ENCODE measurements at places on chromosomes 7 and 10.
A peak's percentile ranks its signal among the peaks of the same experiment; 100 is the strongest.

GRCh38 chr10:112132435-112132834 is 51.1 kb downstream of the GPAM start:
- no peak for DNase-seq

GRCh38 chr10:17460756-17461155 is 6.4 kb upstream of the ST8SIA6 start:
- DNase-seq: no peak

GRCh38 chr7:81925530-81925929 is 155.7 kb upstream of the HGF start:
- no peak for DNase-seq

DNA sequence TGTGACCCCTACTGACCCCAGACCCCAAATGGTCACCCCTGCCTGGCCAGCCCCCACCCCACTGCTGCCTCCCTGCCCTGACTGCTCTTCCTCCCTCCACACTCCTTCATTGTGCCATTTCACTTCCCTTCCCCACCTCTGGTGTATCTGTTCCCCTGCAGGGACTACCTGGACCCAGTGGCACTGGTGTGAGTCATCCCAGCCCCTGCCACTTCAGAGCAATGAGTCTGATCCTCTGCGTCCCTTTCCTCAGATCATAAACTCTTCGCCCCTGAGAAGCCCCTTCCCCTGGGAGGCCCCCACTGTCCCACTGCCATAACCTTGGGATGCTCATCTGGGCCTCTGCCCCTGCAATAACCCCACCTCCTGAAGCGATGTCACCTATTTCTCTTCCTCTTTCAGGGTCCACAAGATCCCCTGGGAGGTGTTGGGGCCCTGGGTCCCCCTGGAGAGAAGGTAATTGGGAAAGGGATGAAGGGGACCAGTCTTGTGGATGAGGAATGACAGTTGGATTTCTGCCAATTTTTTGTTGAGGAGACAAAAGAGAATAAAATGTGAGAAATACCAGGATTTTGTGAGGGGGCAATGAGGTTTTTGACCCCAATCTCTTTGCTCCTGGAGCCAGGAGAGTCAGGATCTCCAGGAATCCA is 19.1 kb upstream of the VOPP1 start:
- DNase-seq: no peak

- DNase-seq: no peak
Observed at GRCh38 chr7:132002343-132002968, 446.0 kb upstream of the PODXL start.

GRCh38 chr10:78013564-78013963 is 15.8 kb downstream of the POLR3A start:
- no peak for DNase-seq

GRCh38 chr7:64685741-64686140 is 19.8 kb downstream of the ZNF107 start:
- no peak for DNase-seq

GRCh38 chr10:59674215-59674836 is 35.3 kb downstream of the SLC16A9 start:
- DNase-seq: no peak

DNA sequence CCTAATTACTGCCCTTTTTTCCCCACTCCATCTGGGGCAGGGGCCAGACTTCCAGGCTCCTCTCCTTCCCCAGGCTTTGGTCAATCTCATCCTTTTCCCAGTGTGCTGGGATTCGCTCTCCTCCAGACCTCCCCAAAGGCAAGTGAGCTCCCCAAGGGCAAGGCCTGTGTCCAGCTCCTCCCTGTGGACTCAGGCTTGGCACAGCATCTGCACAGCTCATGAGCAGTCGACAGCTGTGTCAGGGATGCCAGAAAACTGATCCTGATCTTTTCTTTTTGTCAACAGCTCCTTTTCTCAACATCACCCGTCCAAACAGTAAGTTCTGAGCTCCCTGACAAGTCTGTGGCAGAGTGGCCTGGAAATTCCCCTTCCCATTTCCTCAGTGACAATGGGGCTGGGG is 67.1 kb downstream of the C10orf120 start:
- peak; percentile 11 for DNase-seq

- DNase-seq: no peak
Observed at GRCh38 chr10:103580011-103580410, 86.5 kb downstream of the NEURL1 start.

GRCh38 chr10:74681917-74682627 is 144.3 kb upstream of the KAT6B start:
- no peak for DNase-seq

- DNase-seq: peak; percentile 75
Observed at GRCh38 chr10:79380125-79380945, 33.1 kb downstream of the PPIF start.

DNA sequence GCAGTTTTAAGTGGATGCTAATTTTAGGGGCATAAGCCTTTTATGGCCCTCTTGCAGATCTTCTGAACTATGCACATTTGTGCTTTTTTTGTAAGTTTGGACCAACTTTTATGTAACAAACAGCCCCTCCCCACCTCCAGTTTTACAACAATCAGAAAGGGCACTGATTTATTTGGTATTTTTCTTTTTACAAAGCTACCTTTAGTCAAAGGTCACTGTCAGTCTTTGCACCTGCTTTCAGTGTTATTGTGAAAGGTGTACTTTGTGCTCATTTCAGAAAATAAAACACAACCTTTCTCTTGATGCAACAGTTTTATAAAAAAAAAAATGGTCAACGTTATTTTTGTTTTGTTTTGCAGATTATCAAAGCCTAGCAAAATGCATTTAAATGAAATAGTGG is 39.2 kb downstream of the MPLKIP start:
- DNase-seq: no peak

- no peak for DNase-seq
Observed at GRCh38 chr10:69397972-69398371, 18.7 kb downstream of the TACR2 start.

GRCh38 chr10:89643812-89644690 is 991 bp downstream of the PANK1 start:
- DNase-seq: peak; percentile 90

Measured in femur (tissue), 1 donor.